Progenitor cell of endocrine pancreas (in vitro differentiated cells): ENCODE measurements at places on chromosomes 2 and 18.

- no peak for DNase-seq
These were observed 6.2 kb downstream of the MAL start for GRCh38 chr2:95031726-95032116.

DNA sequence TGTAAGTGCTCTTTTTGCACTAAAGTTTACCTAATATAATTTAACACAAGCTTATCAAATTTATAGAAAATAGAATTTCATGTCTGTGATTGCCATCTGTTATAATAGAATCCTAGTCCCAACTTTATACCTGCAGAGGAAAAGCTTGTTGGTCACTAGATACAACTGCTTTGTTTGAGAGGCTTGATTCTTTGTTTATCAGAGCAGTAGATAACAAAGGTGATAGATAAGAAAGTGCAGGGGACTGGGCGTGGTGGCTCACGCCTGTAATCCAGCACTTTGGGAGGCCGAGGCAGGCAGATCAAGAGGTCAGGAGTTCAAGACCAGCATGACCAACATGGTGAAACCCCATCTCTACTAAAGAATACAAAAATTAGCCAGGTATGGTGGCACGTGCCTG is 528.0 kb downstream of the STK39 start:
- no peak for DNase-seq

DNA sequence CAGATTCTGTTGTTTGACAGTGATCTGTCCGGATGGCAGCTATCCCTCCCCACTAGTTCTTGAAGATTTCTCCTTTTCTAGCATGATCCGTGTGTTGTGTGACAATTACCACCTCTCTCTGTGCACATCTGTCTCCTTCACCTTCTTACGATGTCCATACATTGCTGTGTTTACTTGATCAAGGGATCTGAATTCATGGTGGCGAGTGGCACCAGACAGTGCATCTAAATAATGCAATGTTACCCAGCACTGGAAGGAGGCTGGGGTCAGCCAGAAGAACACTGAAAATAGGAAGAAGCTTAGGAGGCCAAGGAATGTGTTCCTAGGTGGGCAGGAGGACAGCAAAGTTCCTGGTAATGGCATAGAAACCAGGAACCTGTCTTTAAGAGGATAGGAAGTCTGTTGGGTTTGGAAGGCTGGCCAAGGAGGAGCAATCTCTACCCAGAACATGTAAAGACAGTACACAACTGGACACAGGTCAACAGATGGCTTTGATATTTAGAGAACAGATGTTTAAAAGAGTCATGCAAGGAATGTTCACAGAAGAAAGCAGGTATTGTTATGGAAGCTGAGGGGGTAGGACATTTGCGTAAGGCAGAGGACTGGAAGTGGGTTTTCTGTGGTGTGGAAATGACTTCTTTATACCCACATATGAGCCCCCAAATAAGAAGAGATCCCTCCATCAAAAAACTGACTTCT is 126.4 kb downstream of the HRH4 start:
- DNase-seq, result no peak

GRCh38 chr2:173793709-173794565 is 171.2 kb downstream of the SP3 start:
- no peak for DNase-seq

- DNase-seq, result no peak
These were observed 1.4 kb downstream of the NDUFA10 start for GRCh38 chr2:240023792-240024191.

GRCh38 chr2:132255714-132256113 is 94.0 kb upstream of the ANKRD30BL start:
- DNase-seq, result no peak

DNA sequence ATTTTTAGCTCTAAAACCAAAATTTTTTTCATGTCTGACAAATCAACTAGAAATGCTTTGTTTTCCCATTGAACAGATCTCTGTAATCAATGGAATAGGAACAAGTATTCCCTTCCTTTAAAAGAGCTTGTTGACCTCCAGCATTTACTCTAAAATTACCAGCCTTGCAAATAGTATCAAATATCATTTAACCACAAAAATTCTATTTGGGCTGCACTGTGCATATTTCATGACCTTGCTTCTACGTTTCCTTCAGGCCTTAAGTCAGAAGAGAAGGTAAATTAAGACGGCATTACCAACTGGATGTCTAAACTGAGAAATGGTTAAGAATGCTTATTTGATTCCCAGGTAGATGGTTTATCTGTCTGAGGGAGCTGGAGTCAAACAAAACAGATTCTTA is 33.3 kb upstream of the NRXN1 start:
- DNase-seq, result no peak

DNA sequence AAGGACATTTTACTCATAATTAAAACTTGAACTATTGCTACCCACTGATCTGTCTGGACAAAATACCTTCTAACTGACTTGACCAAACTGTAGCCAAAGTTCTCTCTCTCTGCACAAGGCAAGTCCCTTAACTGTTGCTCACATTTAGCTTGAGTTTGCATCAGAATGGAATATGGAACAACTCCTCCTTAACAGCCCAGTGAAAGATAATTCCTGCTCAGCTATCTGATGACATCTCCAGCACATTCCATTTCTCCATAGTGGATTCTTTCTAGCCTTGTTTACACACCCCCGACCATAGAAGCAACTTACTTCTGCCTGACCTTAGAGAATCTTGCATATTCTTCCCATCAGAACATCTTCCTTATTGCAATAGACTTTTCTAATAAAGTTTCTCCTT is 317.2 kb upstream of the CDH2 start:
- no peak for DNase-seq

- DNase-seq, result no peak
These were observed 14.9 kb upstream of the SOS1 start for GRCh38 chr2:39135690-39136259.
